Activated CD4-positive, alpha-beta T cell treated with anti-CD3 and anti-CD28 coated beads for 24 hours (primary cell): ENCODE measurements at places on chromosomes 5 and 9.

DNA sequence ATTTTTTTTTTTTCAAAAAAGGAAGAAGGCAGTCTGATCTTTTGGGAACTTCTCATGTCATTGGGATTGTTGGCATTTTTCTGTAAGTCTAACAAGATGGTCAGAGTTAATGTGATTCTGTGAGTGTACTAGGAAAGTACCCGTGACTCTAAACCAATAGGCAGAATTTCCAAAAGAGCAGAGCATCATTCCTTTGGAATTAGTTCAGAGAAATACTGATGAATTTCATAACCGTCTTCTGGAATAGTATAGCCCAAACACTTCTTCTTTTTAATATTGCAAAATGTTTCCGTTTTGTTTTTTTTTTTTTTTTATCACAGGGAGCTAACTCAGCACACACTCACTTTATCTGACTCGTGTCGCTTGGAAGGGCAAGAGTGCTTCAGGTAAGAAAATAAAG, 407.4 kb downstream of the DTWD2 start:
- no peak for DNase-seq

DNA sequence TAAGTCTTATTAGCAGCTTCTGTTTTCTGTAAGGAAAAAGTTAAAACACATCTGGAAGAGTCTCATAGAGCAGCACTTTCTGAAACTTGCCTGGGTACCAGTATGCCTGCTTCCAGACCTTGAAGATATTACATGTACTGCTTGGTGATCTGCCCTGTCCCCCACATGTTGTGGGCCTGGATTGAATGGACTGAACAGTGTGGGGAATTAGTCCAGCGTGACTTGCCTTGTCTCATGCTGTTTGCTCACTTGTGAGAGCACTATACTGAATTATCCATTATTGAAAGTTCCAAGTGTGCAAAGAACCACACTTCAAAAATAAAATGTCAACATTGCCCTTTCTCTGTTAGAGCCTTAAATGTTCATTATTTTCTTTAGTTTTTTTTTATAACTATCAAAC, 8.9 kb downstream of the CTNNA1 start:
- DNase-seq, result no peak

DNA sequence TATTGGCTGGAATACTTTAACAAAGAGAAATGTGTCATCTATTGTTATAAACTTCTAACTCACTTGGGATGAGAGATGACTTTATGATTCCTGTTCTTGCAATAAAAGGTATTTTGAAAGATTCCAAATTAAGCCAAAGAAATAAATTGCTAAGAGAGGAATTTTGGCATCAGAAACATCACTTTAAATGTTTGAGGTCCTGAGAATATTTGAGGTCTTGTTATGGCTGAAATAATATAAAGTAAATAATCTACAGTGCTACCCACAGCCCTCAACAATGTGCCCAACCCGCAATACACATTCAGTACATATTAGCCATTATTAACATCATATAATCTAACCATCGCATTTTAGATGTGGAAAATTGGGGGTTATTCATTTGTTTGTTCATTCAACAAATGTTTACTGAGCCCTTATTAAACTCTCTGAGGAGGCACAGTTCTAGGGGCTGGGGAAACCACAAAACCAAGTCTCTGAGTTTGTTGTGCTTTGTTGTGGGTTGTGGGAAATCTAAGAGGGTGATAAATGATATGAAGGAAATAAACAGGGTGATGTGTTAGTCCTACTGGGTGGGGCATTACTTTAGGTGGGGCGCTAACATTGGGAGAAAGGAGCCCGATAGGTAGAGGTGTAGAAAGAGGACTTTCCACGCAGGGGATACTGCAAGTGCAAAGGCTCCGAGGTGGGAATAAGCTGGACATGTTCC, 135.2 kb upstream of the CLINT1 start:
- no peak for DNase-seq

DNA sequence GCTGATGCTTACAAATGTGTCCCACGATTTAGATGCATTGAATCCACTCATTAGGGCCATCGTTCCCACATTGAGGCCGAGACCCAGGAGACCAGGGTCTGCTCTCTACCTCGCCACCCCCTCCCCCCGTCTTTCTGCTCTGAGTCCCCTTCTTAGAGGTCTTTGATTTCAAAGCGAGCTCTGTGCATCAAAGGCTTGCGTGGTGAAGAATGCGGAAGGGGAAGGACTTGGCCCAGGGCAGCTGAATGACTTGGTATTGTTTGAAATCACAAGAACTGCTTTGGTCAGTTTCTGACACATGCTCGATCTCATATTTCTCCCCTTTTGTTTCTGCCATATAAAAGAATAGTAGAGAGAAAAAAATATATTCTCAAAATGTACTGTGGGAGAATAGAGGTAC, 78.3 kb upstream of the IRX1 start:
- DNase-seq, result no peak

DNA sequence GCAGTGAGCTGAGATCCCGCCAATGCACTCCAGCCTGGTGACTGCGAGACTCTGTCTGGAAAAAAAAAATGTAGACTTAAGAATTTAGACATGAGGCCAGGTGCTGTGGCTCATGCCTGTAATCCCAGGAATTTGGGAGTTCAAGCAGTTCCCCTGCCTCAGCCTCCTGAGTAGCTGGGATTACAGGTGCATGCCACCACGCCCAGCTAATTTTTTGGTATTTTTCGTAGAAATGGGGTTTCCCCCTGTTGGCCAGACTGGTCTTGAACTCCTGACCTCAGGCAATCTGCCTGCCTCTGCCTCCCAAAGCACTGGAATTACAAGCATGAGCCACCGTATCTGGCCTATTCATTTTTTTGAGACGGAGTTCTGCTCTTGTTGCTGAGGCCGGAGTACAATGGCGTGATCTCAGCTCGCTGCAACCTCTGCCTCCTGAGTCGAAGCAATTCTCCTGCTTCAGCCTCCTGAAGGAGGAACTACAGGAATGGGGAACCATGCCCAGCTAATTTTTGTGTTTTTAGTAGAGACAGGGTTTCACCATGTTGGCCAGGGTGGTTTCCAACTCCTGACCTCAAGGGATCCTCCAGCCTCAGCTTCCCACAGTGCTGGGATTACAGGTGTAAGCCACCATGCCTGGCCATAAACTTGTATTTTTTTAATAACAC, 14.0 kb downstream of the DDX46 start:
- DNase-seq, result no peak

DNA sequence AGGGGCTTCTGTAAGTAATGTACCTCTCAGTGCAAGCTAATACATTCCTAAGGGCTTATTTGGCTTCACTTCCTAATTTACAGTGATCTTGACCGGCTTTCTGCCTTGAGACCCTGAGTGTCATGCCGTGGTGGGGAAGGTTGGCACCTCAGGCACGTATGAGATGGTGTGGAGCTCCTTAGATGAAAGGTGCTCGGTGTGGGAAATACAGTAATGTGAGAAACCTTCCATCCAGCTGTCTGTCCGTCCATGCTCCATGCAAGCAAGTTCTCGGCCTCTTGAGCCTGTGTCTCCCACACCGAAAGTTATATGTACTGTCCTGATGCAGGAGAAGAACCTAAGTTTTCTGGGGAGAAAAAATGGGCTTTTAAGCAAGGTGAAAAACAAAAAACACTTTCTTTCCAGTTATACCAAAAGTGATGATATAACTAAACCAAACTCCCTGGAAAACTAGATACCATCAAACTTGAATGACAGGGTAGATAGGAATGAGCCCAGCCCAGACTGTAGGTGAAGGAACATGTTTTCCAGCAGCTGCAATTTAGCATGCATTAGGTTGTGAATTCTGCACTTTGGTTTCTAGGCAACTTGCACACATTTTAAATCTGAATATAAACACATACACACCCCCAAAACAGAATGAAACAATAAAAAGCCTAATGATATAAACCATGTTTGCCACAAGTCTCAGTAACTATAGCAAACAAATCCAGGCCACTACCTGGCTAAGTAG, 279.6 kb downstream of the FANCC start:
- no peak for DNase-seq

- DNase-seq, result no peak
Observed at GRCh38 chr5:178177569-178177968, 9.6 kb downstream of the GMCL2 start.

DNA sequence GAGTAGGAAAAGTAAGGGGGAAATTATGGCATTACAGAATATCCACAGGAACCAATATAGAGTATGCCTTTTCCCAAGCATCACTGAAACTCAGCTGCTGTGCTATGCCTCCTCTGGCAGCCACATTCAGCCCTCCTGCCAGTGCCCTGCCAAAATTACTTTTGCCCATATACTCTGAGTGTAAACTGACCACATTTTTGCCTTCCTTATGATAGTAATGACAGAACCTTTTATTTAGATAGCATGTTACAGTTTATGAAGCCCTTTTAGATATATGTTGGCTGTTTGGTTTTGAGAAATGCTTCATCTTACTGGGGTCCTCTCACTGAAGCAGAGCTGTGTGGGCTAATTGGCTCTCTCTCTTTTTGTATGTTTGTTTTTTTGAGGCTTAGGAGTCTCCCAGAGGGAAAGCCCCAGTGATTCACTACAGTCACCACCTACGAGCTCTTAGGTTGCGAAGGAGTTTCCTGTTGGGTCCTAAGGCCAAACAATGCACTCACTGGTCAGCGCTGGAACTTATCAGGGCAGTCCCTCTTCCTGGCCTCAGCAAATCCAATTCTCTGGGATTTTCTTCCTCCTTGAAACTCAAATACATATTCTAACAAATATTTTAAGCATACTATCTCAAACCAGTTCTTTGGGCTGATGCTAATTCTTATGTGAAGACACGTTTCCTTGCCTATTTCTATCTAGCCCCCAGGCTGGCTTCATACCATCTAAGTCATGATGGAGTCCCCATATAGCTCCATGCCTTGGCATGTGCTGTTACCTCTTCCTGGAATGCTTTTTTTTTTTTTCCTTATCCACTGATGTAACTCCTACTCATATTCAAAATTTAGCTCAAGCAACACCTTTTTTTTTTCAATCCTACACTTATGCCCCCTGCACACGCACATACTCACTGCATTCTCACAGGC, 3.7 kb downstream of the PHF24 start:
- DNase-seq, result no peak

DNA sequence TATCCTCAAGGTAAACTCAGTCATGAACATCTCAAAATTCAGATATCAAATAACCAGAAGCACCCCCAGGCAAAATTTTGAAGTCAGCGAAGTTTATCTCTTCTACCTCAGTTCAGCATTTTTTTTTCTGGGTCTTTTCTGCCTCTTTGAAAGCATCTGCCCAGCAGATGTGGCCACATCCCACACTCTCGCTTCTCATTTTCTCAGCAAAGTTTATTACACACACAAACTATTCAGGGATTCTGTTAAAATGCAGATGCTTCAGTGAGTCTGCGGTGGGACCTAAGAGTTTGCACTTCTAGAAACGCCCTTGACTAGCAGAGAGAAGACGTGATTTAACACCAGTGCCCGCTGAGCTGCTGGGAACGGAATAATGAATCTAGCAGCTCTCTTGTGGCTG, 19.3 kb downstream of the RASEF start:
- DNase-seq, result no peak

- no peak for DNase-seq
Observed at GRCh38 chr9:21317956-21318923, 13.1 kb upstream of the IFNA5 start.

DNA sequence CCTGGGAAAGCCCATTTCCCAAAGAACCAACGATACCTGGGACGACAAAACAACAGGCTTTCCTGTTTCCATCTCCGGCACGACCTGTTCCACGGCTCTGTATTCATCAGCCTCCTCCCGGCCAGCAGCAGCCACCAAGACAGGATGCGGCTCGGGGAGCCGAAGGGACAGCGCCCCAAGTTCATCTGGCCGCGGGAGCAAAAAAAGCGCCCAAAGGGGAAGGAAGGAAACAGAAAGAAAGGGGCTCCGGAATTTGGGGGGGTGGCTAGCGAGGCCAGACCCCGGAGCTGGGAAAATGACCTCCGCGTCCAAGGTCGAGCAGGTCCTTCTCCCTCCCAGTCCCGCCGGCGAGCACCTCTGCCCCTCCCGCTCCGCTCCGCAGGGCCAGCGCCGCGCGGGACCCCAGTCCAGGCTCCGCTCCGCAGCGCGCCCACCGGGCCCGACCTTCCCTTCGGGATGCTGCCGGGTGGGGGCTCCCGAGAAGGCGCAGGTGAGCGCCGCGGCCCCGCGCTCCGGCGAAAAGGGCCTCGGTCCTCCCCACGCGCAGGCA, 608 bp downstream of the ELOVL7 start:
- no peak for DNase-seq

DNA sequence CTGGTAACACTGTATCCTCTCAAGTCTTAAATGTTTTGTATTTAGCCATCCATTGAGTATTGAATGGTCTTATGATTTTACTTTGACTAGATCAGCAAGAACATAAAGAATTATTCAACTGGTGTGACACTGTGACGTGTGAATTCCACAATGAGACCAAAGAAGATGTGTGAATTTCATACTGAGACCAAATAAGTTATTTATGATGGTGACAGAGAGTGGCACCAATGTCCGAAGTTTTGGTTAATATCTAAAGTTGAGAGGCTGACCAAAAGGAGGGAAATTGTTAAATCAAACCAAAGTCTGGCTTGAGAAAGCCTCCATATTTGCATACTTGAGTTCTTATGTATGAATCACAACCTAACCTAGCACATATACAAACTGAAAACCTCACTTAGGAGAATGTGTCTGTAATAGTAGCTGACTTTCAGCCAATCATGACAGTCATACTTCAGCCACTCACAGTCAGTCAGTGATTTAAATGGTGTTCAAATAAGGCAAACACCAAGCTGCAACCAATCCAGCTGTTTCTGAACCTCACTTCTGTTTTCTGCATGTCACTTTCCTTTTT, 31.5 kb upstream of the FAM170A start:
- no peak for DNase-seq

- no peak for DNase-seq
Observed at GRCh38 chr5:124790301-124790894, 44.0 kb upstream of the ZNF608 start.

GRCh38 chr5:113205323-113205722, 228.7 kb downstream of the DCP2 start:
- DNase-seq, result no peak

DNA sequence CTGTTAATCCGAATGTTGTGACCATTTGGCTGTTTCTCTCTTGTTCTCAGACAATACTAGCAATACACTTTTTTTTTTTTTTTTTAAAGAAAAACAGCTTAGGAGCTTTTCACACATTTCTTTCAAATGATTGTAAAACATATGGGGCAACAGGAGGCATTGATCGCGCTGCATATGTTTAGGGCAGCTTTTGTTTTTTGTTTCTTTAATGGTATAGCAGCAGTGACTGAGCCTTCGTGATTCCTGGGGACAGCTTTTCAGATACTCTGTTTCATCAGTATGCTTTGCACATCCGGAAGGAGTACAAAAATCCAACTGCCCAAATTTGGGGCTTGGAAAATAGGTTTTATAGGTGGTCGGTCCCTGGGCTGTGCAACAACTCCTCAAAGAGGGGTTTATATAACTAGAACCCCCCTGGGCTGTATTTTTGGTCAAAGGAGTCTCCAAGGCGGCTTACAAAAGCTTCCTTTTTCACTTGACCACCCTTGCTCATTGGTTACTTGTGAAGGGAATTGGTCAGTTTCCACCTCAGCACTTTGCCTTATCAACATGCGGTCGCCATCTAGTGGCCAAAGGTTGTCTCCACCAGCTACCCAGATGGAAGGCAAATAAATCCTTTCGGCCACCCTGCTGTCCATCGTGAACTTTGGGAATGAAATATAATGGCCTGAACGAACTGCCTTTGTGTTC, 91.8 kb downstream of the PDE6A start:
- peak; percentile 26 for DNase-seq
